ENCODE measurements at places on chromosomes 5 and 9. TPM values are rescaled to one million over a fixed set of nuclear protein-coding genes. Genes with fewer than 3 reads are reported as not detected.

DNA sequence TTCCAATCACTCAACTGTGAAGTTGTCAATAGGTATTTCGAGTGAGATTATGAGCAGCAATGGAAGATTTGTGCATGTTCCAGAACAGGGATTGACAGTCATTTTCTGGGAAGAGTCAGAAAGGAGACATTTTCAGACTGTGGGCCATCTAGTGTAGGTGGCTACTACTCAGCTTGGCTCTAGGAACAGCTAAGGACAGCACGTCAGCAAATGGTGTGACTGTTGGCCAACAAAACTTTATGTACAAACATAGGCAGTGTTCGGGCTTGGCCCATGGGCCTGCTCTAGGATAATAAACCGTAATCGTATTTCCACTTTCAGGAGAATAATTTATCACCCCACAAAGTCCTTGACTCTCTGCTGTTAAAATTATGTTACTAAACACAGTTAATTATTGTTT is 143.6 kb downstream of the ADCY2 start:
- DNase-seq, result no peak

Gene CER1
- total RNA-seq, result not detected

- no peak for DNase-seq
Measured at GRCh38 chr5:145957388-145957787, 21.0 kb downstream of the SH3RF2 start.

- no peak for DNase-seq
Measured at GRCh38 chr5:174601946-174602345, 122.4 kb upstream of the MSX2 start.

All from NCI-H460 (cell line).